ENCODE measurements at places on chromosomes 2 and 18. TPM values are rescaled to one million over a fixed set of nuclear protein-coding genes. Genes with fewer than 3 reads are reported as not detected.

Gene SKOR2
- total RNA-seq = not detected

Gene ADD2
- 14.0 TPM for total RNA-seq

Gene LHCGR
- total RNA-seq = not detected

Gene ASB18
- total RNA-seq = not detected

Gene PLGLB1
- total RNA-seq = 7.9 TPM

Gene LYG2
- not detected for total RNA-seq

Gene RESP18
- not detected for total RNA-seq

Gene PSTPIP2
- total RNA-seq = 7.0 TPM

Gene TAF4B
- total RNA-seq = 7.3 TPM

Gene PPP1R7
- 44.0 TPM for total RNA-seq

Gene ATP6V1C2
- total RNA-seq = 0.54 TPM

Gene HOXD13
- not detected for total RNA-seq

Gene PELI1
- total RNA-seq = 45.7 TPM

Gene CERKL
- 1.6 TPM for total RNA-seq

Gene C2orf80
- total RNA-seq = not detected

Gene IL1B
- 0.53 TPM for total RNA-seq

Gene CCDC68
- 91.1 TPM for total RNA-seq

Gene SFXN5
- 55.4 TPM for total RNA-seq

Gene PLA2R1
- 11.6 TPM for total RNA-seq

Gene SPATA3
- not detected for total RNA-seq

Gene SLC9A2
- total RNA-seq = 12.4 TPM

Gene CYB5A
- total RNA-seq = 397 TPM

Gene CIB4
- total RNA-seq = not detected

Gene HOXD11
- not detected for total RNA-seq
